ENCODE measurements at places on chromosomes 11 and 22.

DNA sequence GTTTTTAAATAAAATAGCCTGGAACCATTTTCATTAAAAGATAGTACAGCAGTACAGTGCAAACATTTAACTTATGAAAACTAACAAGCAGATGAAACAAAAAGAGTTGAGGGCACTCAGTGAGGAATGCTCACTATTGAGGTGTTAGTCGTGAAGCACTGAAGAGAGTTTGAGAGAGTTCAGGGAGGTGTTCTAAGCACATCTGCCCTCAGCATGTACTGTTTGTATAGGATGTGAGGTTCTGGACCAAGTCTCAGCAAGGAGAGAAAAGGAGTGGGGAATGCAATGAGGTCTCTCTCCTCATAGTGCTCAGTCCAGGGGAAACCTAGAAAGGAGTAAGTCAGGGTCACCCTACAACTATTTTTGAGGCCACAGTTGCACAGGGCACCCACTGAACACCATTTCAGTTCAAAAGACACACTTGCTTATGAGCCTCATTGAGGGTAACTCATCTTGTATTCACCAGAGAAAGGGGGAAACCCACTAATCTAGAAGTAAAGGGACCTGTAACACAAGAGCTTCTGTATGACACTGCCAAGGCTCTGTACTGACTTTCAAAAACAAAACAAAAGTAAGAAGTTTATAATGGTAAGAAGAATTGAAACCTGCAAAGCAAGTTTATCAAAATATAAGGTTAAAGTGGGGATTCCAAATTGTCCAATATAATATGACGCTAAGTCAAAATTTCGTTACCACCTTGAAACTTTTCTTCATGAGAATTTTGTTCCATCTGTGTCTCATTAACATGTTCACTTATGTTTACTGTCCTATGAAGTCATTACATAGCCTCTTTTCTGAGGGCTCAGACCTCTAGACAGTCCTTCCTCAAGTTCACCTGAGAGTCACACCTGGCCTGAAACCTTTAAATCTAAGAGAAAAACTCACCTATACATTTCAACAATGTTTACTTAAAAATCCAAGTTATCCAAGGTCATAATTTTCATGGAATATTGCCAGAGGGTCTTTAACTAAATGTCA lies 275.3 kb downstream of the ETS1 start:
- no peak for DNase-seq

DNA sequence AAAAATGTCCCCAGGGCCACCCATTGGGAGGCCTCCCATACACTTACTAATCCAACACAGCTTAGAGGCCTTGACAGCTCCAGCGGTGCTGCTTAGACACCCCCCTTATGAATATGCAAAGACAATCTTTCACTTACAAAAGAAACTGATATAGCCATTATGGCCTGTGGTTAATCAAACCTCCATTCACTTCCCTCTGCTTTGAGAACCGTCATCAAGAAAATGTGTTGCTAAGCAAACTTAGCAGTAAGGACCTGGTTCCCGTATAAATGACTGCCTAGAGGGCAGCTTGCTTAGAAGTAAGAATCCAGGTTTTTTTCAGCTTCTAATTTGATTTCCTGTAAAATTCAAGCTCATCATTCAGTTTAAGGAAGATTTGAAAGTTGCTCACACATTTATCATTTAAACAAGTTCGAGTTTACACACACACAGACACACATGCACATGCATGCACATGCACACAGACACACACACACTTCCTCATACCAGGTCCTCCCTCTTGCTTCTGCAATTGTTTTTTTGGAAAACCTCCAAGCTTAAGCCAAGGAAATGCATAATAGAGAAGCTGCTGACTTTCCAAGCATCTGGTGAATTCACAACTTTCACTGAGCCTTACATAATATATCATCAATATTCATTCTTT lies 137.7 kb upstream of the BLID start:
- no peak for DNase-seq

GRCh38 chr22:37425800-37426705 lies 1.2 kb downstream of the ELFN2 start:
- no peak for DNase-seq

DNA sequence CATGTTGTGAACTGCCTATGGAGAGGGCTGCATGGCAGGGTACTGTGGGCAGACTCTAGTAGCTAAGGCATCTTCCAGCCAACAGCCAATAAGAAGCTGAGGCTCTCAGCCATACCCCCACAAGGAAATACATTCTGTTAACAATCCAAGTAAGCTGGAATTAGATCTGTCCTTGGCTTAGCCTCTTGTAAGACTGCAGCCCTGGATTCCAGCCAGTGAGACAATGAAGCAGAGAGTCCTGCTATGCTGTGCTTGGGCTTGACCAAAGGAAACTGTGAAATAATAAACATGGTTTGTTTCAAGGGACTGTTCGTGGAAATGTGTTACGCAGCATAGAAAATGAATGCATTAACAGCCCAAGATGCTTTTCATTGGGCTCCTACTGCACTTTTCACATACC lies 1097.4 kb upstream of the CCDC90B start:
- no peak for DNase-seq
